Hematopoietic multipotent progenitor cell treated with erythropoietin and hydrocortisone succinate and interleukin-3 and kit ligand, for 15 days (in vitro differentiated cells): ENCODE measurements at places on chromosomes 6 and 20.

- DNase-seq: no peak
Observed at GRCh38 chr20:57078116-57078515, 188.3 kb downstream of the BMP7 start.

DNA sequence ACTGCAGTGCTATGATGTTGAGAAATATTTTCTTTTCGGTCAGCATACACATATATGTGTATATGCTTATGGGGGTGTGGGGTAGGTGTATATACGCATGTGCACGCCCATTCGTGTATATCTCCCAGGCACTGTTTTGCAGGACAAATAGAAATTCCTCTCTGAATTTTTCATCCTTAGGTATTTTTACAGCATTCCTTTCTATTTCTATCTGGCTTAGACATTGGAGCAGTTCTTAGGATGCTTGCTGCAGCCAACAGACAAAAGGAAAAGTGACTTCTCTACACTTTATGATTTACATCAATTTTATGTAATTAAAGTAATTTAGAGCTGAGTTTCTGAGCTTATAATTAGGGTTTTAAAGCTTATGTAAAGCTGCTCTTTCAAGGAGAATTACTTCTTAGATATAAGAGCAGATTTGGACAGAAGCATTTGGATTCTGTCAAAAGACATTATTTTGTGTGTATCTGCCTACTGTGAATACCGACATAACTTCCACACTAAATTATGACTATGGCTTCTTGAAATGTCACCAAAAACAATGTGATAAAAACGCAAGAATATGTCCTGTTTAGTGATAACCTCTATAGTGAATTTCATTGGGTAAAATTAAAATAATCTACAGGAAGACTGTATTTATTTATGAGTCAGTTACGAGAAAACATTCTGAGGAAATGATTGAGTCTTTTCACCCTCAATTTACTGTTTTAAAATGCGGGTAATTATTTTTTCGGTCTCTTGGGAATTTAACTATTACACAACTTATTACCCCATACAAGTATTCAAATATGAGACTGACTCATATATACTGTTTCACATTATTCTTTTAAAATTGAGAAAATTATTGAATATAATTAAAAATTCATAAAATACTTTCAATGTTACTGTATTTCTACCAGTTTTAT is 21.3 kb upstream of the CEP43 start:
- no peak for DNase-seq

DNA sequence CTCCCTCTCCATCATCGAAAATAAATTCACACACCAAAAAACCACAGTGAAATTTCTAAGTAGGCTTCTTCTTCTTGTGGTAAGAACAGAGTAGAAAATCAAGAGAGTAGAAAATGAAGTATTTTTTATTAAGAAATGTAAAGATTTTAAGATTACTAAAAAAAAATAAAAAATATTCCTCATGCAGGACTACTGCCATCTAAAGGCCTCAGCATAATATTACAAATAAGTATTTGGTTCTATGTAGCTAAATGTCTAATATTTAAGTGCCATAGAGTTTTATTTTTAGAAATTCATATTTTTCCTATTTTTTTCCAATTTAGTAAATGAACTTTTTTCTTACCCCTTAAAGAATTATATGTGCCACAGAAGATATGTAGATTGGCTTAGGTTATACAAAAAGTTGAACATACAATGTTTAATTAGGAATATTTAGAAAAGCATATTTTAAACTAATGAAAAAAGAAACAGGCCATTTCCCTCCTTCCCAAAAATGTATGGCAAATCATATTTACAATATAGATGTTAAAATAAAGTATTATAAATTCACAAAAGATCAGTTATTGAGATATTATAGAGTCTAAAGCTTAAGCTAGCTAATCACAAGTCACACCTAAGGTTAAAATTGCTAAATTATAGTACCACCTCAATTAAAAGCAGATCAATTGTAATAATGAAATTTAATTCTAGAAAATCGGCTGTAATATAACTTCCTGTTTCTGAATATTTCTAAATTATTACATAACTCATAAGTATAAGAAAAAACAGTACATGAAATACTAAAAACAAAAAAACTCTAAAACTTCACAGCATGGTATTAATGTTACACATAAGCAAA is 3.5 kb upstream of the NT5DC1 start:
- DNase-seq: no peak

DNA sequence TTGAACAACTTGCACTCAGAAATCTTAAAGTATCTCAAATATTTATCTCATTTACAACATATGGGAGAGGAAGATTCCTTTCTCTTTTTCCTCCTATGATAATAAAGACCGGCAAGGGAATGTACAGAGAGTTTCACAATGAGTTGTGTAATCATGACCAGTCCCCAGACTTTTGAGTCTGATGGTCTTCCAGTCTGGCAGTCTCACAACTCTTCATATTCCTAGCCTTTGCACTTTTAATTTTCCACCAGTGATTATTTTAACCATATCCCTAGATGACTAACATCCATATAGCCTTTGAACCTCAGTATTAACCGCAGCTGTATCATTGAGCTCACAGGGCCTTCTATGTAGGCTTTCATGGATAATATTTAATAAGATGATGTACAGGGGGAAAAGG is 278.5 kb downstream of the KHDC1L start:
- no peak for DNase-seq

GRCh38 chr6:68677058-68677457 is 42.0 kb downstream of the ADGRB3 start:
- no peak for DNase-seq

- no peak for DNase-seq
Observed at GRCh38 chr6:166435574-166435973, 52.8 kb upstream of the MPC1 start.

DNA sequence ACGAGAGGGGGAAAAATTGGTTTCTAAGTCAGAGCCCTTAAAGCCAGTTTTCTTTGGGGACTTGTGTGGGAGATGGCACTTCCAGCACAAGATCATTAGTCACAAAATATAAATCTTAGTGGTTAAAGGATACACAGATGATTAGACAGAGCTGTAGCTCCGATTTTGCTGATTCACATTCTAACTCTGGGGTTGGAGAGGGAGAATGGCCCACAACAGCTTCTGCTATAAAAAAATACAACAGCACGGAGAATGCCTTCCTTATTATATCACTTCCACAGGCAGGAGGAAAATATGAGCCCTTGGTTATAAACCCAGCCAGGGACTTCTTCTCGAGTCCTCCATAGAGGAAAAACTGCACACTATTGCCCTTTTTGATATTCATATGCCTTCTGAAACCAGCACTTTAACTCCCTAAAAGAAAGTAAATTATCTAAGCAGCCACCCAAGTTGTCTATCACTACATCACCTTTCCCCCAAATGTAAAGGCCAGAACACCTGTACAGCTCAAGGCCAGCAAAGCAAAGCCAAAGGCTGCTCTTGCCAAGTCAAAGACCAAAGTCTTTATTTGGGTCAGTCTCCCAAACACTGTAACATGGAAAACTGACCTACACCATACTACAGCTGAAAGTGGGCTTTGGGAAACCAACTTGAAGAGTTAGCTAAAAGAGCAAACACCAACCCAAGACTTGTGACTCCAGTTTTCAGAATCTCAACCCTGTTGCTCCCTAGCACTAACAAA is 10.4 kb downstream of the MRPL14 start:
- no peak for DNase-seq
